Left renal cortex interstitium (tissue), 4 donors: ENCODE measurements at places on chromosomes 6 and 20.

DNA sequence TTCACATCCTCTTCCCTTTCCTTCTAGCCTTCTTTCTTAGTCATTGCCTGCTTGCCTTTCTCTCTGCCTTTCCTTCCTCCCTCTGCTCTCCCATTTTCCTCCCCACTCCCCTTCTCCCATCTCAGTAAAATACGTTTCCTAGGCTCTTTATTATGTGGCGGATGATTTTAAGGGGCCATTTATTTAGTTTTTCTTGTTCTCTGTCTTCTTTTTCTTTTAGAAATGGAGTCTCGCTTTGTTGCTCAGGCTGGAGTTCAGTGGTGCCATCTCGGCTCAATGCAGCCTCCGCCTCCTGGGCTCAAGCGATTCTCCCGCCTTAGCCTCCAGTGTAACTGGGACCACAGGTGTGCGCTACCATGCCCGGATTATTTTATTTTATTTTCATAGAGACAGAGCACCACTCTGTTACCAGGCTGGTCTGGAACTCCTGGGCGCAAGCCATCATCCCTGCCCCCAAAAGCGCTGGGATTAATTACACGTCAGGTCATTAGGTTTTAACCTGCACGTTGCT is 1.5 kb downstream of the MTHFD1L start:
- DNase-seq, result no peak

DNA sequence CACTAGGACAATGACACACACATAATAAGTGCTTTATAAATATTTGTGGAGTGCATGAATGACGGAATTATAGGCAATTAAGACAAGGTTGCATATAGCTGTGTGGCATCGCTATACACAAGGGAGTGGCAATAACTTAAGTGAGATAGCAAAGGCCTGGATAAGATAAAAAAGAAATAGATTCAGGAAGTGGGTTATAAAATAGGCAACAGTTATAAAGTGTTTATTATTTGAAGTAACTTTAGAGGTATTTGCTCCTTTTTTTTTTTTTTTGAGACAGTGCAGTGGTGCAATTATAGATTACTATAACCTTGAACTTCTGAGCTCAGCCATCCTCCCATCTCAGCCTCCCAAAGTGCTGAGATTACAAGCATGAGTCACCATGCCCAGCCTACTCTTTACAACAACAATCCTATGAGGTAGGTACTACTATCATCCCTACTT is 75.9 kb upstream of the LOC128125822 start:
- DNase-seq, result no peak

DNA sequence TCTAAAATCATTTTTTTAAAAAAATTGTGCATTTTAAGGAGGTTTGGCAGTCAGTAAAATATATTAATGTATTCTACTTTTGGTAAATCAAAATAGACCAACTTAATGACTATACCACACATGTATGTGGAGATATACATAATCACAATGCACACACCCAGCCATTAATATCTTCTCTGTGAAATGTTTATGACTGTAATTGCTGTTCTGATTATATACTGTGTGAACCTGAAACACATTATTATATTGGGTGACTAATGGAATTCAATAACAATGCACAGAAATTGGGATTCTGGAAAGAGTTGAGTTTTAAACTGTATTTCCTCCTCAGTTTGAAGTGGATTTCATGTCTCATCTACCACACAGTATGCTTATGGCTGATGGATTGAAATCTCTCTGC is 233.6 kb downstream of the PLCB1 start:
- no peak for DNase-seq

- DNase-seq, result no peak
Observed at GRCh38 chr6:20227350-20227749, 15.1 kb upstream of the MBOAT1 start.

- no peak for DNase-seq
Observed at GRCh38 chr6:90508753-90509152, 78.1 kb downstream of the MAP3K7 start.

DNA sequence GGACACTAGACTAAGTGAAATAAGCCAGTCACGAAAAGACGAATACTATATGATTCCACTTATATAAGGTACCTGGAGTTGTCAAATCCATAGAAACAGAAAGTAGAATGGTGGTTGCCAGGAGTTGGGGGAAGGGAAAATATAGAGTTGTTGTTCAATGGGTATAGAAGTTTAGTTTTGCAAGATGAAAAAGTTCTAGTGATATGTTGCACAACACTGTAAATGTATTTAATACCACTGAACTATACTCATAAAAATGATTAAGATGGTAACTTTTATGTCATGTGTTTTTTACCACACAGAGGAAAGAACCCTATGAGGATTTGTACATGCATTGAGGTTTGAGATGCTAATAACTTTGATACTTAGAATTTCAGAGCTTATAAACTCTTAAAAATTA is 46.0 kb upstream of the TRAM2 start:
- no peak for DNase-seq

DNA sequence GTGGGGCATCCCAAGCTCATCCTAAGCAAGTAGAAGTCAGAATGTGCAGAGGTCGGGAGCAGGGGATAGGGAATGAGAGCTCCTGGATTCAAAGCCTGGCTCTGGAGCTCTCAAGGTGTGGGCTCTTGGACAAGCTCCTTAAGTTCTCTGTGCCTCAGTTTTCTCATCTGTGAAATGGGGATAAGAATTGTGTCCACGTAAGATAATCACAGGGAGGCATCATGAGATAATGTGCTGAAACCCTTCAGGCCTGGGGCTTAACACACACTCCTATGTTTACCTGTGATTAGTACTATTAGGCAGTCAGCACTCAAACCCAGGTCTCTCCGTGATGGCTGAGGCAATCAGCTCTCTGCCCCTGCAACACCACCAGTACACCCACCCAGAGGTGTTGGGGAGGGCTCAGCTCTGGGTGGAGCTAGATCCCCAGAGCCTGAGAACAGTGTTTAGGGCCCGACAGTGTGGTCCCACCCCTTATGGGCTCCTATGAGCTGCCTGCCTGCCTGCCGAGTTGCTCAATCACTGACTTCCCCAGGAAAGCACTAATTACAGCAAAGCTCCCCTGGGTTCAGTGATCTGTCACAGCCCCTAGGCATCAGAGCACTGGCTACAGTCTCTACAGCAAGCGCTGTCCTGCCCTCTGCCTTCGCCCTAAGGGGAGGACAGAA is 6.3 kb upstream of the SIRPA start:
- no peak for DNase-seq
